Sciatic nerve (tissue), 2 donors: ENCODE measurements at places on chromosomes 1 and 21. TPM values are rescaled to one million over a fixed set of nuclear protein-coding genes. Genes with fewer than 3 reads are reported as not detected.

- DNase-seq = no peak
Measured at GRCh38 chr1:185208626-185209180, 51.7 kb downstream of the SWT1 start.

GRCh38 chr1:201648066-201648906 is 109.4 kb downstream of the NAV1 start:
- DNase-seq = peak; percentile 65

DNA sequence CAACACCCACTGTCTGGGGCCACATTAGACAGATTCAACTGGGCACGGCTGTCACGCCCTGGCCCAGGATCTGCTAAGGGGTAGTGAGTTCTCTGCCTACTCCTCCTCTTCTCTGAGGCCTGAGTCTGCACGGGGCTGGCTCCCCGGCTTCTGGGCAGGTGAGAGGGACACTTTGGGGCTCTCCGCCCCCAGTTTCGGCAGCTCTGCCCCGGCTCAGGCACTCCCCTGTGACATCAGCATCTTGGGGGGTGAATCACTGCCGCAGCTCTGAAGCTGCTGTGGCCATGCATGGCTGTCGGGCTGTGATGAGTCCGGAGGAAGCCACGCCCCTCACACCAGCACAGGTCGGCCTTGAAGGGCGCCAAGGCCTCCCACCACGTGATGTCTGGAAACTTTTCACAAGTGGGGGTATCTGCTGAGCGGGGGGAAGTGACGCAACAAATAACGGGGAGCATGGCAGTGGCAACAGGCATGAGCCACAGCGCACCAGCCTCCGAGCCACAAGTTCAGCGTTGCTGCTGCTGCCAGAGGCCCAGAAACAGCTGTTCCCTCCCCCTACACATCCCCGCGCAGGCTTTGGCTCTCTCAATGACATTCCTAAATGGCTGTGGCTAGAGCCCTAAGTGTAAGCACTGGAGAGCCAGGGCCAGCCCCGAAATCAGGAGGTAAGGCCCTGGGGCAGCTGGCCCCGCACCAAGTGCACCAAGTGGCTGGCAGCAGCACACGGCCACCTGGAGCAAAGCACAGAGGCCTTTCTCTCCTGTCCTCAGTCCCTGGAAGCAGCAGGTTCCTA is 26.3 kb downstream of the ZBTB17 start:
- DNase-seq = peak; percentile 89

GRCh38 chr1:107460035-107460434 is 319.2 kb downstream of the NTNG1 start:
- no peak for DNase-seq

GRCh38 chr1:43610339-43610738 is 39.6 kb upstream of the KDM4A start:
- no peak for DNase-seq

DNA sequence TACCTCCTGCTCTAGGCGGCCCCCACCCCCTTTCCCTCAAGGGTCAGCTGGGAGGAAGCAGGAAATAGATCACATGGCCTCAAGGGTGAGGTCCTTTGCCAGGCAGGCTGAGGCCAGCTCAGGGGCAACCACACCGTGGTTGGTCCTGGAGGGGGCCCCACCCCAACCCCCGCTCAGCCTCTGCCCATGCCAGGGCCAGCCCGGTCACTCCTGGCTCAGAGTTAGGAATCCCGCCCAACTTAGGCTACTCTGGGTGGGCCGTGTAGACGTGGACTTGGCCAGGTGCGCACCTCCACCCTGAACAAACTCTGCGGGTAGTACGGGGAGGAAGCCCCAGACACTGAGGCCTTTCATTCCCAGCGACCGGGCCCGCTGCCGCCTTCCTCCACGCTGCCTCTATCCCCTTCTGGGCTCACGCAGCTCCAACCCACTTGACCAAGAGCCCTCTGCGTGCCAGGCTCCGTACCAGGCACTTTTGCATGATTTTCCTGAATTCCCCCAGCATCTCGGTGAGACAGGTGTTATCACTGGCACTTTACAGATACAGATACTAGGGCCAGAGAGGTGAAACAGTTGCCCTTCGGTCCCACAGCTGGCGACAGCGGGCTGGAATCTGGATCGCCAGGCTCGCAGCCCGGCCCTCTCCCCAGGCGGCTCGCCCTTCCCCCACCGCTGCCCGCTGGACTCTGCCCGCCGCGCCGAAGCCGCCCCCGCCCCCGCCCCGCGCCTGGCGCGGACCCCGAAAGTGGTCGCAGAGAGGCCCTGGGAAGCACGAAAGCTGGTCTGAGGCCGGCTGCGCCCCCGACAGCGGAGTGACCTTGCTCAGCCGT is 769 bp downstream of the GALE start:
- DNase-seq = no peak

GRCh38 chr1:53765657-53766056 is 26.7 kb upstream of the GLIS1 start:
- DNase-seq = no peak

Gene KANK4
- total RNA-seq = 69.9 TPM

Gene CD101
- total RNA-seq = 1.0 TPM

Gene SEC16B
- 4.8 TPM for total RNA-seq
